Stimulated activated naive CD8-positive, alpha-beta T cell treated with anti-CD3 and anti-CD28 coated beads, Interleukin-15, amount 100 ng/mL, for 72 hours (primary cell): ENCODE measurements at places on chromosomes 4 and X.

- no peak for DNase-seq
Measured at GRCh38 chr4:7410446-7410845, 24.3 kb downstream of the PSAPL1 start.

DNA sequence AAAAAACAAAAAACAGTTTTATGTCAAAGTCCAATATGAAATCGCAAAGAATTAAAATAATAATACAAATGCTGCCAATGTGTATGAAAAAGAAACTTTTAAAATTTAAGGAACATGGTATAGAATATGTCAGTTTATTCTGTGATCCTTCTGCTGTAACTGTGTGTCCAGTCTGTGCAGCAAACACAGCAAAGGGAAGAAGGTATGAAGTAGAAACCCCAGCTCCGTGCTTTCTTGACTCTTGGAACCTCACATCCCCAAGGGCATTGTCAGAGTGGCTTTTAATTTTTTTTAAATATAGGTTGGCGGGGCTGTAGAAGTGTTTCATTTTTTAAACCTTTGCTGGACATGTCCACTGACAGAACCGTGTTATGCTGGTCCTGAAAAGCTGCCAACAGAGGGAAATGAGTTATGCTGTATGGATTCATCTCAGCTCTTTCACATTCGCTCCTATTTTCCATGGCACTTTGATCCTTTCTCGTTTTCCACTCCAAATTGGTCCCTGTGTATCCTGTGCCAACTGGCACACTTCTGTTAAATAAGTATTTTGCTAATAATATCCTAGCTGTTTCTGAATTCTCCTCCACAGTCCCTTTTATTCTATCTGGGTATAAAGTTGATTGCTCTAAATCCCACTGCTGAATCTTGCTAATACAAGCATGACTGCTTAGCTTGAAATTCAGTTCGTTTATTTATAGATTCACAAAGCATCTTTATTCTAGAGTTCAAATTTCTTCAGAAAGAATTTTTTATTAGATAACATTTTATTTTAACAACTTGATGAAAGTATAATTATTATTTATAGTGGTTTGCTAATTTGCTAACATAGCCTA, 127.0 kb upstream of the DDIT4L start:
- DNase-seq: no peak

- no peak for DNase-seq
Measured at GRCh38 chr4:182143822-182144625, 99.2 kb upstream of the TENM3 start.

DNA sequence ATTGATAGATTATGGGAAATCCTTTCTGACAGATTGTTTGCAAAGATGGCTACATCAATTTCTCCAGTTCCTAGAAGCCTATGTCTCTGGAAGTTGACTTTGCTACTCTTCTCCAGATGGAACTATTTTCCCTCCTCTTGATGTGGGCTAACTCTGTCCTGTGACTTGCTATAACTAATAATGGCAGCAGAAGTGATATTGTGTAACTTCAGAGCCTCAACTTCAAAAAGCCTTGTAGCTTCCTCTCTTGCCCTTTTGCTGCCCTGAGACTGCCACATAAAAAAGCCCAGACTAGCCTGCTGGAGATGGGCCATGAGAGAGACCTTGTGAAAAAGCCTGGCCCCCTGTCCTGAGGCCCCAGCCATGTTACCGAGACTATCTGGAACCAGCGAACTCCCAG, 210.7 kb upstream of the SLC7A11 start:
- no peak for DNase-seq

DNA sequence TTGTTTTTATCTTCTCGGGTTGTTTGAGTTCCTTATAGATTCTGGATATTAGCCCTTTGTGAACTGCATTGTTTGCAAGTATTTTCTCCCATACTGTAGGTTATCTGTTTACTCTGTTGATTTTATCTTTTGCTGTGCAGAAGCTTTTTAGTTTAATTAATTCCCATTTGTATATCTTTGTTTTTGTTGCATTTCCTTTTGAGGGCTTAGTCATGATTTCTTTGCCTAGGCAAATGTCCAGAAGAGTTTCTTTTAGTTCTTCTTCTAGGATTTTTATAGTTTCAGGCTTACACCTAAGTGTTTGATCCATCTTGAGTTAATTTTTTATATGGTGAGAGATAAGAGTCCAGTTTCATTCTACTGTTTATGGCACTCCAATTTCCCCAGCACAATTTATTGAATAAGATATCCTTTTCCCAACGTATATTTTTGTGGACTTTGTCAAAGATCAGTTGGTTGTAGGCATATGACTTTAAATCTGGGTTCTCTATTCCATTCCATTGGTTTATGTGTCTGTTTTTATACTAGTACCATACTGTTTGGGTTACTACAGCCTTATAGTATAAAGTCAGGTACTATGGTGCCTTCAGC, 54.3 kb downstream of the EGF start:
- DNase-seq: no peak

DNA sequence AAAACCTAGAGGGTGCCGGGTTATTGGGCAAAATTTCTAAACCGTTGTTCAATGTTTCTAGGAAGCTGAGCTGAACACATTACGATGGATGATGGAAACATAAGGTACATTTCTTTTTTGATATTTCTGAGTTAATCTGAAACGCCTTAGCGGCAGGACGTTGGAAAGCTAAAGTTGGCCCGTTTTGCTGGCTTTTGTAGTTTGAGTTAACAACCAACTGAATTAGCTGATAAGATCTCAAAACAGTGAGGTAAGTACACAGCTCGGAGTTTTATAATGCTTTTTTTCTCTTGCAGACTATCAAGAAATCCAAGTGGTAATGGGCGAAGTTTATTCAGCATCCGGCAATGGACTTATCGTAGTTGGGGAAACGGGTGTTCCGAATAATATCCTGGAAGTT, 73.5 kb downstream of the PRSS12 start:
- DNase-seq: no peak

DNA sequence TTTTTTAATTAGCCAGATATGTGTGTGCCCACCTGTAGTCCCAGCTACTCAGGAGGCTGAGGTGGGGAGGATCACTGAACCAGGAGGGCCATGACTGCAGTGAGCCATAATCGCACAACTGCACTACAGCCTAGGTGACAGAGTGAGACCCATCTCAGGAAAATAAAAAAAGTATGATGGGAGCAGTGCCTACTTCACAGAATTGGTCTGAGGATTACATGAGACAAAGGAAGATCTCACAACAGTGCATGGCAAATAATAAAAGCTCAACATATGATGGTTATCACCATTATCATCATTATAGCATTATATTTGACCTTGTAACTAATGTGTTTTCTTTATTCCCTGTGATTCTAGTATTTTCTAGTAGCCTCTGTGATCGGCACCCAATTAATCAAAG, 19.9 kb upstream of the DCHS2 start:
- no peak for DNase-seq

GRCh38 chr4:63728480-63729177, 680.6 kb downstream of the TECRL start:
- DNase-seq: no peak

GRCh38 chr4:89400287-89401035, 92.9 kb upstream of the GPRIN3 start:
- no peak for DNase-seq

- DNase-seq: no peak
Measured at GRCh38 chrX:23803931-23804381, 21.0 kb downstream of the SAT1 start.

- DNase-seq: no peak
Measured at GRCh38 chr4:53010318-53010717, 148.2 kb downstream of the RASL11B start.

GRCh38 chrX:50198348-50198747, 2.5 kb downstream of the AKAP4 start:
- no peak for DNase-seq

DNA sequence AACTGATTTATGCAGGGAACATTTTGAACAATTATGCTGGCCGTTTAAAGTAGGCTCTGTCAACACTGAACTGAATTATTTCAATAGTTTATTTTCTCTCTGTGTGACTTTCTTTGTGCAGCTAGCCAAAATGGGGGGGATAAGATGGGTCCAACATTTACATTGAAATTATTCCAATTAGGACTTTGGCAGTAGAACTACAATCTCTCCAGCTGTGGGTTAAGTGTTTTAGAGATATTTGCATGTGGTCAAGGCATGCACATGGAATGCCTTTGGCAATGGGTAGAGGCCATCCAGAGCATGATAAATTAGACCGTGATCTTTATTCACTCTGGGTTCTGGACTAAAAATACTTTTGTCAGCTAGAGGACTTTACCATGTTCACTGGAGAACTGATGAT, 107.9 kb upstream of the ELOVL6 start:
- no peak for DNase-seq

DNA sequence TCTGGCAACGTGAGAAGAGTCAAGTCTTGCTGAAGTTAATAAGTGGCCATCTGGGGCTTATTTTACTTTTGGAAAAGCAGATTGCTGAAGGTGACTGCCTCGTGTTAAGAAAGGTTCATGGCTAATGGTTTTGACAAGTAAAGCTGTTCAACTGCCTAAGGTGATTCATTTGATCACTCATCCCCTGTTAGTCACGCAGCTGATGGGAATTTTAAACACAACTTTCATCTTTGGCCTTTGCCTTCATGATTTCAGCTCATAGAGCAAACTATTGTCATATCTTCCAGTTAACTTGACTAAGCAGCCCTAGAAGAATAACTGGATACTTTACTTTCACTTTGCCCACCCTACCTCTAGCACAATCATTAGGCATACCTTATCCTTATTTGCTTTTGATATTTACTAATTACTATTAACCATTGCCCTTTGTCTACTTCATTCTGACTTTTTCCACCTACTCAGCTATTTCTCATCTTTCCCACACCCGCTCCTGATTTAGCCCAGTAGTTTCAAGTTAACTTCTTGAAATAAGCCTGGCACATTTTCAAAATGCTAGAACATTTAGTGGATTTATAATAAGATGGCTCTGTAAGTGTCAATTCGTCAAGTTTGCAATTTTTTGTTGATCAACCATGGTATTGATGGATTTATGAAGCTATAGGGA, 170.6 kb upstream of the S100G start:
- DNase-seq: no peak

DNA sequence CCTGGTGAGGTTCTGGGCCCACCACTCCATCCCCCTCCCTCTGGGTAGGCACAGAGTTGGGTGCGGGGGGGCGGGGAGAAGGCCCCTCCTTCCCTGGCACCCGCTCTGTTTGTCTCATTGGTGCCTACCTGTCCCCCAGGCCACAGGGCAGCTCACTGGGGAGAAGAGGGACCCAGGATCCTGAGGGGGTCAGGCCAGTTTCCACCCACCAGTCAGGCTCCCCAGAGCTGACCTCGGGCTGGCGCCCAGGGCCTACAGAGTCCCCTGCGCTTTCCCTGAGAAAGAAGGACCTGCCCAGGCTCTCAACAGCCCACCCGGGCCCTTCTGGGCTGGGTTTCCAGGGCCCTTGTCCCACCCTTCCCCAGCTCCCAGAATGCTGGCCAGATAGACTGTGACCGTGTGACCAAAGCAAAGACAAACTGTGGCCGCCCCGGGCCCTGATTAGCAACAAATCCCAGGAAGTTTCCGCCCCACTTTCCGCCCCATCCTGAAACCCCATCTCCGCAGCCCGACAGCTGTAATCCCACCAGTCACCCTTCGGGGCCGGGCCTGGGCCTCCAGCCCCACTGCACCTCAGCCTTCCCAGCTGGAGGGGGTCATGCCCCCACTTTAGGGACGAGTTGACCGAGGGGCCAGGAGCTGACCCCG, 33.8 kb upstream of the FGFR3 start:
- DNase-seq: no peak

- no peak for DNase-seq
Measured at GRCh38 chrX:73457306-73457705, 10.5 kb downstream of the CDX4 start.

- DNase-seq: no peak
Measured at GRCh38 chrX:25125483-25125882, 109.7 kb upstream of the ARX start.

DNA sequence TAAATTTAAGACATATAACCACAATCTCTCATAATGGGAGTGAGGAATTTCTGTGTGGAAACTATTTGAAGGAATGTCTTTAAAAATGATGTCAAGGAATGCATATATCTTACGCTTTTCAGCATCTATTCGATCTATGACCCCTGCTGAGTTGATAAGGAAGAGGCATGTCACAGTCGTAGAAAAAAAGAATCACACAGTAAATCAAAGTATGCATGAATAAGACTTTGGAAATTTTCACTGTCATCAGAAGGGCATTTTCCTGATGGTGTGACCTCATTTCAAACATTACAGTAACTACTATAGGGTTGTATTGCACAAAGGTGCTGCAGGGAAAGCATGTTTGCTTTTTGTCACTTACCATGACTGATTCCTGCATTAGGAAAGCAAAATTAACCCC, 41.5 kb downstream of the REELD1 start:
- DNase-seq: no peak

DNA sequence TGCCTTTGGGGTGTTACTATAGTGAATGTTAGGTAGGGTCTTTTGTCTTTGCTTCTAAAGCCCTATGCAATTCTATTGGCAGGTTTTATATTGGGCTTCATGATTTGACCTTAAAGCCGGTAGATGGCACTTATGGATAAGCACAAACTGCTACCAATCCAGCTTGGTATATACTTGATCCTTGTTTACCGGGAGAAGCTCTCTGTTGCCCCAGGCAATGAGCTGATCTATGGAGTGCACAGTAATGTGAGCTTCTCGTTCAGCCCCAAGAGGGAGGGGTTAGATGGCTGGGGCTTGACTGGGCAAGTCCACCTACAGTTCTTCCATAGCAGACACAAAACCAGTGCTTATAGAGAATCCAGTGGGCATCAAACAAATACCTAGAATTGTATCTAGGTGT, 287.2 kb upstream of the CT83 start:
- DNase-seq: no peak

GRCh38 chr4:105130945-105131344, 15.7 kb upstream of the TET2 start:
- DNase-seq: no peak

DNA sequence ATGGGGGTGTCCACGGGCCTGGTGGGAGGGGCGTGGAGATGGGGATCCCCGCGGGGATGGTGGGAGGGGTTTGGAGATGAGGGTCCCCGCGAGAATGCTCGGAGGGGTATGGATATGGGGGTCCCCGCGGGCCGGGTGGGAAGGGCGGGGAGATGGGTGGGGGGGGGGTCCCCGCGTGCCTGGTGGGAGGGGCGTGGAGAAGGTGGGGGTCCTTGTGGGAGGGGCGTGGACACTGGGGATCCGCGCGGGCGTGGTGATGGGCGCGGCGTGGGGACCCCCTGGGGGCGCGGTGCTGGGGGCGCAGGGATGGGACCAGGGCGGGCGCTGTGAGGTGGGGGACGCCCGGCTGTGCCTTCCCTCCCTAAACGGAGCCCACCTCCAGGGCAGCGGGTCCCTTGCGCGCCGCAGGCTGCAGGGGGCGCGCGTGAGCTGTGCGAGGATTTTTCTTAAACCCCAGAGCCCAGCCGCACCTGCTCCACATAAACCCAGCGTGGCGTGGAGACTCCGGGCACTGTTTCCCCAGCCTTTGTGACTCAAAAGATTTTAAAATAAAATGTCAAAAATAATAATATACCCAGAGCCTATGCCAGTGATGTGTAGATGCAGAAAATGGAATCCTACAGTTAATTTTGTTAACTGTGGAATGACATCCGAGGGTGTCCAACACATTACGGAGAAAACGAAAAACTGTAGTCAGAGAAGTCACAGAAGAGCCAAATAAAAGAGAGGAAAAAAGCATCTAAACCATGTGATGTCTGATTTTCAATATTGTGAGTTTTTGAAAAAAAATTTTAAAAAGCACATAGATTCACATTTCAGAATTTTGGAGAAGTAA, 1.5 kb upstream of the ASMTL start:
- peak; percentile 96 for DNase-seq
